ENCODE measurements at places on chromosomes 13 and 19.

DNA sequence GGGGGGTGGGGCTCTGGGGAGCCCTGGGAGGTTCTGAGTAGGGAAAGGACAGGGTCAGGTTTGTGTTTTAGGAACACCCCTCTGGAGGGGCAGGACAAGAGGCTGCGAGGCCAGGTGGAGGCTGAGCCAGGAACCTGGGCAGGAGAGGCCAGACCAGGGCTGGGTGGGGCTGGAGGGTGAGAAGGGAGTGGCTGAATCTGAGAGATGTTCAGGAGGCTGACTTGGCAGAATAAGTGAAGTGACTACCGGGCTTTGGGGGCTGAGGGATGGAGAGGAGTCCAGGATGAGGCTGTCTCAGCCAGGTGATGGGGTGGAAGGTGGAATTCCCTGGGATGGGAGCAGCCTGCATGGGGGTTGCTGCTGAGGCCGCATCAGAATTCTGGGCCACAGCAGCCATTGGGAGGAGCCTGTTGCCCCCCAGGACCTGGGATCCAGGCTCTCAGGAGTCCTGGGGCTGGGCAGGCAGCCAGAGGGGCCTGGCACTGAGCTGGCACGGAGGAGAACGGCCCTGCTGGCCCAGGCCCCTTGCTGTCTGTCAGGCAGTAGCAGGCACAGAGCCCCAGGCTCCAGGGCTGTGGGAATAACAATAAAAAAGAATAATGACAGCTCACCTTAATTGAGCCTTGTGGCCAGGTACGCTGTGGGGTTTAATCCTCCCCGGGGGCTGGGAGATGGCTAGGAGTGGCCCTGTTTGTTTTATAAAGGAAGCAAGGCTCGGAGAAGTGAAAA, 3.3 kb downstream of the PPP5C start:
- no peak for DNase-seq

- no peak for DNase-seq
These were observed 76.2 kb downstream of the FOXO1 start for GRCh38 chr13:40590112-40590862.

DNA sequence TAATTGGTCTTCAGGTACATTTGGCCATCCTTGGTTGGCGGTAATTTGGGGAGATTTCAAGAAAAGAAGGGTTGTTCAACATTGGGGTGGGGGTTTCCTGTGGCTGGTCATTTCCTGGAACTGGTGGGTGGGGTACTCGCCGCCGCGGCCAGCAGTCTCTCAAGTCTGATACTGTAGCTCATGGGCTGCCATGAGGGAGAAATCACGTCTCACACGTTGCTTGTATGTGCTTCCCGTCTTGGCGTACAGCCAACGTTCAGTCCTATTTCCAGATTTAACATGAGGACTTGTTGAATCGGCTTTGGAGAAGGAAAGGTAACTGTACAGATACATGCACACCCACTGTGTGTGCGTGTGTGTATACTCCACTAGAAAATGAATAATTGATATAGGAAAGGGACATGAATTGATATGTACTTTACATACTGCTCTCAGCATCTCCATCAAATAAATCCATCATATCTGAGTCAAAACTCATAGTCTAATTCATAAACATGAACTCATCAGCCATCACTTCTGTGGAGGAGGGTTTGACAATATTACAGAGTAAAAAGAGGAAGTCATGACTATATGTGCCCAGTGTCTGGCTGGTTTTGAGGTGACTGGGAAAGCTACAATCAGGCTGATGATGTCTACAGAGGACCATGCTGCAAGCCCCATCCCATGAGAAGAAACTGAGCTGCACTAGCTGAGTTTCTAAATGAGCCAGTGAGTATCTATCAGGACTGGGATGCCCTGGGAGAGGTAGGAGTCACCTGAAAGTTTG, 418.1 kb downstream of the TSHZ3 start:
- DNase-seq: no peak

- DNase-seq: no peak
These were observed 27.2 kb upstream of the CCNP start for GRCh38 chr19:40253611-40254092.

GRCh38 chr13:97798171-97798821, 155.2 kb upstream of the IPO5 start:
- no peak for DNase-seq

DNA sequence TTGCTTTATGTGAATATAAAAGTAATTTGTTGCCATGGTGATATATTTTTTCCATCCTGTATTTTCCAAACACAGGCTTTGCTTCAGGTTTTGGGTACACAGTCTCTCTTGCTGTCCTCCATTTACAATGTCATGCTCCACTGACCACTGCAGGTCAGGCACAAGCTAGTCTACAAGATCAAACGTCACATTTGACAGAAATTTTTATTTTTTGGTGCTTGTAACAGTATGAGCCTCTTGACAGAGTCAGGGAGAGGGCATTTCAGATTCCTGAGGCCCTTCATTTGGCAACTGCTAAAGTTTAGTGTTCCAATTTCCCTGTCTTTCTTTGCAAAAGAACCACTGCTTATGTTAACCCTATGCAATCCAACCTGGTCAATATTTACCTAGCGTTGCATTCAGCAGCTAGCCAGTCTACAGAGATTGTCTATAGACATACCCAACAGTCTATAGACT, 175.0 kb downstream of the RFC3 start:
- no peak for DNase-seq

GRCh38 chr13:31717583-31717982, 21.7 kb upstream of the RXFP2 start:
- no peak for DNase-seq

- no peak for DNase-seq
These were observed 3.8 kb upstream of the ANGPTL4 start for GRCh38 chr19:8360196-8360595.

DNA sequence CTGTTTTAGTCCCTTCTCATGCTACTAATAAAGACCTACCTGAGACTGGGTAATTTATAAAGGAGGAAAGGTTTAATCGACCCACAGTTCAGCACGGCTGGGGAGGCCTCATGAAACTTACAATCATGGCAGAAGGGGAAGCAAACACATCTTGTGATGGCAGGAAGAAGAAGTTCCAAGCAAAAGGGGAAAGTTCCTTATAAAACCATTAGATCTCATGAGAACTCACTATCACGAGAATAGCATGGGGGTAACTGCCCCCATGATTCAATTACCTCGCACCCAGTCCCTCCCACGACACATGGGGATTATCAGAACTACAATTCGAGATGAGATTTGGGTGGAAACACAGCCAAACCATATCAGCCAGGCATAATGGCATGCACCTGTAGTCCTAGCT, 13.0 kb upstream of the STRN4 start:
- DNase-seq: no peak

All from Right ventricle myocardium inferior (tissue), 1 donor.